ENCODE measurements at places on chromosomes 2 and 18.

- peak; percentile 88 for DNase-seq
Measured at GRCh38 chr2:235511187-235511661, 17.4 kb downstream of the AGAP1 start.

DNA sequence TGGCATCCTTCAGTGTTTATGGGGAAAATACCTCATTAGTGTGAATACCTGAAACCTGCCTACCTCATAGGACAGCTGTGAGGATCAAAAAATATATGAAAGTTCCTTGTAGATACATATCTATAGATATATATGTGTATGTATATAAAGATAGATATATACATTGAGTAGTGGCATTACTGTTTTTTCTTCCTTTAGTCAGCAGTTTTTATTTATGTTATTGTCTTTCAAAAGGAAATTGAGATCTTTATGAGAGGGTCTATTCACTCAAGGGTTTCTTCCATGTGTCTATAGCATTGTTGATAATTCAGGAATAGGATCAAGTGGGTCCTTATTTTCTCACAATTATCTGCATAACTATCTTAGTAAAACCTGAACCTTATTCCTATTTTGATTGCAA, 6.6 kb downstream of the RMP24 start:
- no peak for DNase-seq

DNA sequence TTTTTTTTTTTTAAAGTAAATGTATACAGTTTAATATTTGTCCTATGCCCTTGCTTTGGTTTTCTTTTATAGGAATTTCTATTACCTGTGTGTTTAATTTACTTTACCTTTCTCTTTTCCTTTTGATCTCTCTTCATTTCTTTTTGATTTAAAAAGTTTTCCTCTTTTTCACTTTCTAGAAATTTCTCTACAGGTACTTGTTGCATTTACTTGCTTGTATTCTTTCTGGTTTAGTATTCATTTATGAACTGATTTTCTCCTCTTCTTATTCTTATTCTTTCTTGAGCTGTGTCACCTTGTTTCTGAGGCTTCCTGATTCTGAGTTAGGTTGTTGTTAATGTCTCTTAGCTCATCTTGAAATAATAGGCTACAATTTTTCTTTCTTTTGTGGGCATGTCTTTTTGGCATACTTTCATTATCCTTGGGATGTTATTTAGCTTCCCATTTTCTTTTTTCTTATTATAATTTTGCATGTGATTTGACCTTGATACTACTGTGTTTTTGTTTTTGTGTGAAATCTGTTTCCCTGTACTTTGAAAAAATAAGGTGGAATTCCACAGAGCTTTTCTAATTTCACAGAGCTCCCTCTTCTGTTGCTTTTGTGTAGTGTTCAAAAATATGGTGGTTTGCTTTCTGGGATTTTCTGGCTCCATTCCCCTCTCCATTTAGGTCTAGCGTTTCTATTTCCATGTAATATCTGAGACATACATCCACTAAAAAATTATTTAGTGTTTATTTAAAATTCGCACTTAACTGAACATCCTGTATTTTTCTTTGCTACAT, 25.5 kb upstream of the ALMS1 start:
- DNase-seq, result peak; percentile 10

GRCh38 chr2:101733257-101733993, 35.9 kb downstream of the MAP4K4 start:
- DNase-seq, result no peak

DNA sequence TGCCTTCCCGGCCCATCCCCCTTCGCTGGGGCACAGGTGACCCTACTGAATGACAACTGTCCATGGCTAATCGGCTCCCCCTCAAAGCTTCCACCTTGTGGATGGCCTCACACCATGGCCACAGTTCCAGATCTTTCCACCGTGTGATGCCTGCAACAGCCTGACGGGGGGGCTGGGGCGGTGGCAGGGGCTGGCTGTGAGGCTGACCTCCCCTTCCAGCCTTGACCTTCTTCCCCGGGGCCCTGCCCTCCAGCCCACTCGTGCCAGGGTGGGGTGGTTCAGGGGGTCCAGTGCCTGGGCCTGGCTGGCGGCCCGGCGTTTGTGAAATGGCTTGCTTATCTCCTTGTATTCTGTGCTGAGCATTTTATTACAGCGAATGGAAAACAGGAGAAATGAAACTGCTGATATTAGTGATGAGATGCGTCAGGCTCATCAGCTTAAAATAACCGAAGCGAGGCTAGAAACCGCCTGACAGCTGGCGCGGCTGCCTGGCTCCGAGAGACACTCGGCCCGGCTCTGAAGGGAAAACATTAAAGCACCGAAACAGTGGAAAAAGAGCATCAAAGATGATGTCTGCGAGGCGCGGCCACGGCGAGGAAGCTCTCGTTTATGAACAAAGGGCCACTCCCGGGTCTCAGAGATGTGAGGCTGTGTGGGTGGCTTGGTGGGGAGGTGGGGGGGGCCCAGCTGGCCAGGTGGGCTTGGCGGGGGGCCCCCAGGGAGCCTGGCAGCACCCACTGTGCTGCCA, 916 bp upstream of the PDCD1 start:
- DNase-seq, result no peak

- DNase-seq, result peak; percentile 83
Measured at GRCh38 chr2:98768384-98769113, 37.6 kb upstream of the MGAT4A start.

GRCh38 chr2:204250692-204251091, 294.6 kb upstream of the PARD3B start:
- DNase-seq, result no peak

DNA sequence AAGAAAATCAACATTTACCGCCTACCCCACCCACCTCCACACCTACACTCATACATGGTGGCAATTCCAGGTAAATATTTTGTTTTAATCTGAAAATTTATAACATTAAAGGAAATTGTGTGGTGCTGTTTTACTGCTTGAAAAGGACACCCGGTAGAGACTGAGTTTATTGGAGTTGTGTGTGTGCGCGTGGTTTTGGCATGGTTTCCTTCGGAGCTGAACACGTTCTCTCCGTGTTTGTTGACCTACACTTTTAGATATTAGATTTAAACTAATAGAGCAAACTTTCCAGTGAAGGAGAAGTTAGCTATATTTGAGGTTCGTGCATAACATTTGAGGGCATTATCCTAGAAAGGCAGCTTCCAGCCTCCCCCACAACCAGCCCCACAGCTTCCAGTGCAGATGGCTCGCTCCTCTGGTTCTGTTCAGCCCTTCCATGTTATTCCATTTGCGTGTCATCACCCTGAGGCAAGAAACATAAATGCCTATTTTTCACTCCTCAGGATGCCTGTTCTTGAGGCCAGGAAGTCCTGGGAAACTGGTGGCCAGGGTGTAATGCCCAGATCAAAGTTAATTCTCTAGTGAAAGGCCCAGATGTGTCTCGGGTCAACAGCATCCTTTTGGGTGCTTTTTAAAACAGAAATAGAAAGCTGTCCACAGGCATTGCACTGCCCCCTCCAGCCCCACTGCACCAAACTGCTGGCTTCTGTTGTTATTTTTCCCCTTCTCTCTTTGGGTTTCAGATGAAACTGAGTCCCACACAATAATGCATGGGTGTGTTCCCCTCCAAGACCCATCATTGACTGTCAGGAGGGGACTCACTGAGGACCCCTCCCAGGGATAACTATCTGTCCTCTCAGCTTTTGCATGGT, 190.2 kb downstream of the SETBP1 start:
- DNase-seq, result no peak

DNA sequence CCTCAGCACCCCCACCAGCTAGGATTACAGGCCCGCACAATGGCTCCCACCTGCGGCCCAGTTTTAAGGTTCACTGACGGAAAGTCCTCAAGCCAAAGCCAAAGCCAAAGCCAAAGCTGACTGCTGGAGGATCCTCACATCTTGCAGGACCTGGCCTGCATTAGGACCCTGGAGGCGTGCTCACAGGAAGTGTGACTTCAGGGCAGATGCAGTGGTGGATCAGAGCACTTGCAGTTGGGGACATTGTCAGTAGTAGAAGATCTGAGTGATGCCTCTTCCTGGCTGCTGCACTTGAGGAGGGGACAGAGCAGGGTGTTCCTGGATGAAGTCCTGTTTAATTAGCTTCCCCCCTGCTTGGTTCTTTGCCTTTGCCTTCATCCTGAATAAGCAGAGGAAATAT, 69.0 kb upstream of the ALPP start:
- DNase-seq, result no peak

GRCh38 chr2:98240786-98241398, 105.4 kb upstream of the CNGA3 start:
- DNase-seq, result no peak

DNA sequence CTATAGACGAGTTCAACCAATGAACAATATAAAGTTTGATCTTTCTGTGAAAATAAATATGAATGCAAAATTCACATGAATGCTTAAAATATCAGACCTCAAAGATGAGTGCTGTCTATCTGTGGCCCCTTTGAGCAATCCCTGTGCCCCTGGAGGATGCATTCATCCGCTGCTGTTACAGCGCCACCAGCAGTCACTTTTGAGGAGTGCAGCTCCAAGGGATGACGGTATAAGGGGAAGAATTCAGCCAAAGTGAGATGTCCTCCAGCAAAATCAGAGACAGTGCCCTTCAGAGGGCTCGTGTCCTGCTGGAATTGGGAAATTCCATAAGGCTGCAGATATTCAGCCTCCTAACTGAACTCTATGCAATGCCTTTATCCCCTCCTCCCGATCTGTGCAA, 12.0 kb upstream of the CHRNA1 start:
- DNase-seq, result no peak

DNA sequence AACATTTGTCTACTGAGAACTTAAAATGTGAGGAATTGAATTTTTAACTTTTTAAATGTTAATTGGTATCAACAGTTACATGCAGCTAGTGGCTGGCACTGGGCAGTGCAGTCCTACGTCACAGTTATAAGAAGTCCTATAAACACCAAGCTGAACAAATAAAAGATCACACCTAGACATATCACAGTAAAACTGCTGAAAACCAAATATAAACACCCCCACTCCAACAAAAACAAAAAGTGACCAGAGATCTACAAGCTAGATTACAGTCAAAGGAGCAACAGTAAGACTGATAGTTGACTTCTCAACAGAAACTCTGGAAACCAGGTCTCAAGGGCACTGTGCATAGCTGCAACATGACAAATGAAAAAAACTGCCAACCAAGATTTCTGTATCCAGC, 19.4 kb downstream of the TLK1 start:
- peak; percentile 8 for DNase-seq

GRCh38 chr2:236117861-236118269, 50.3 kb downstream of the GBX2 start:
- DNase-seq, result peak; percentile 21

- DNase-seq, result no peak
Measured at GRCh38 chr18:41756141-41756540, 198.9 kb upstream of the PIK3C3 start.

DNA sequence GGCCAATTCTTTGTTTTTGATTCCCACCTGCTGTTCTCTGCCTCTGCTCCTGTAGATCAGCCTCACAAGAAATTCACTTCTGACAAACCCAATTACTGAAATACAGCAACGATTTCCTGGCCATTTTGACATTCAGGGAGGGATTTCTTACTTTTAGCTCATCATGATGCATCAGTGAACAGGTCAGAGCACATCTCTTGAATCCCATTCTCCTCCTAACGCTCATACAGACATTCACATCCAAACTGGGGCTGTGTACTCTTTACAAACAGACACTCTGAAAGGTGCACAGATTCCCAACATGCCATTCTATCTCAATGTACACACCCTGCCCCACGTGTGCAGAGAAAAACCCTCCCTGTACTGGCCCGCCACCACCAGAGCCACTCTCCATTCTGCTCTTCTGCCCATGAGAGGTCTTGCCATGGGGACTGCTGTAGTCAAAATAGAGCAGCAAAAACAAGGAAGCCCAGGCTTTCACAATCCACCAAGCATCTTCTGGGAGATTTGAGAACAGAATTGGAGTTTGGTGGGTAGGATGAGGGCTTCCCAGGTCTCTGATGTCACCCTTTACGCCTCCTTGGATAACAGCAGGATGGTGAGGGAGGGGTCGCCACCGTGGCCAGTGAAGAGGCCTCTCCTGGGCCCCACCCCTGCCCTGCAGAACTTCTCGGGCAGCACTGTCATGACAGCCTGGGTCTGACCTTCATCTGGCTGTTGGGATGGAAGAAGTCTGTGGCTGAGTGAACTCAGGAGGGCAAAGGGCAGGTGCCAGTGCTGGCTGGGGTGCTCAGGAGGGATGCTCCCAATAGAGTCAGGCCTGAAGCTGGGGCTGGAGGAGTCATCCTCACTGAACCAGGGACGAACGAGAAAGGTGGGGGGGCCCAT, 41.9 kb upstream of the ZFP36L2 start:
- DNase-seq, result no peak

GRCh38 chr2:28046921-28047320, 156.4 kb downstream of the BABAM2 start:
- DNase-seq, result no peak

GRCh38 chr2:68748568-68748967, 14.0 kb downstream of the ARHGAP25 start:
- DNase-seq, result no peak

GRCh38 chr18:62199629-62200028, 12.6 kb downstream of the RELCH start:
- DNase-seq, result no peak

GRCh38 chr2:170313992-170314348, 136.0 kb downstream of the MYO3B start:
- no peak for DNase-seq

DNA sequence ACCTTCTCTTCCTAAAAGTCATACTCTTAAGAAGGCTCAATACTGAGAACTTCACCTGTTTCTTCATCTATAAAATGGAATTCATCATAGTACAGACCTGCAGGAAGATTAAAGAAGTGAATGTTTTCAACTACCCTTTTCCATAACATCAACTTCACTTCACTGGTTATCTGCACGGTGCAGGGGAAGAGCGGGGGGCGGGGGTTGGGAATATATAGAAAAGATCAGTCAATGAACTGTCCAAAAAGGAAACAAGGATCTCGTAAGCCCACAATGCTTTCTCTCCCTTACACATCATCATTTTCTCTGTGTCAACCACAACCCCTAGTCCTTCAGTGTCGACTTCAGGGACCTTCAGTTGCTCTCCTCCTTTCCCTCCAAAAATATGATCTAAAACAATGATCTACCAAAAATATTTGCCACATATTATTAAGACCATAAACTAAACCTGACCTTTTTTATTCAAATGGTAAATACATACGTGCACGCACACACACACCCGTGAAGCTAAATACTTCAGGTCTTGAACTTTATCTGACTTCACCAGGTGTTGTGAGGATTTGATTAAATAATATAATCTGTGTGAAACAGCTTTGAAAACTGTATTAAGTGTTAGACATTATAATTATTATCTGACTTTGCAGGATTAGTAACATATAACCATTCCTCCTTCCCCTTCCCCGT, 4.9 kb downstream of the MBOAT2 start:
- DNase-seq, result no peak

DNA sequence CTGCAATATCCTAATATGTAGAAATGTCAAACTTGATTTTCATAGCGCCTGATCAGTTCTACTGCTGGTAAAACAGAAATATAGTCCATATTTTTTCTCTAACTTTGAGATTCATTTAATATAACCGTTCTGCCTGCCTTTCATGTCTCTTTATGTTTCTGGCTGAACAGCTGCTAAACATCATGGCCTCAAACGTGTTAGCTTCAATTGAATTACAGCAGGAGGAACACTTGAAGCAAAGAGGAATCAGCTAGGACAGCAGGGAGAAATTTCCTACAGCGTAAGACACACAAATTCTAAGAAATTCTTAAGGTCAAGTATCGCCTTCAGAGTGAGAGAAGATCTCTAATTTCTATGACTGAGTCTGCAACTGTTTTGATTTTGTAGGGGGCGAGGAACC, 433.2 kb downstream of the FBXO15 start:
- DNase-seq, result no peak

- DNase-seq, result no peak
Measured at GRCh38 chr18:23805898-23806297, 116.6 kb downstream of the LAMA3 start.

GRCh38 chr2:31125918-31126695, 12.1 kb downstream of the GALNT14 start:
- DNase-seq, result no peak

- no peak for DNase-seq
Measured at GRCh38 chr18:4789506-4789905, 334.4 kb upstream of the DLGAP1 start.

All from endothelial cell of umbilical vein (primary cell).